ENCODE measurements at places on chromosomes 2 and 18. TPM values are rescaled to one million over a fixed set of nuclear protein-coding genes. Genes with fewer than 3 reads are reported as not detected.

DNA sequence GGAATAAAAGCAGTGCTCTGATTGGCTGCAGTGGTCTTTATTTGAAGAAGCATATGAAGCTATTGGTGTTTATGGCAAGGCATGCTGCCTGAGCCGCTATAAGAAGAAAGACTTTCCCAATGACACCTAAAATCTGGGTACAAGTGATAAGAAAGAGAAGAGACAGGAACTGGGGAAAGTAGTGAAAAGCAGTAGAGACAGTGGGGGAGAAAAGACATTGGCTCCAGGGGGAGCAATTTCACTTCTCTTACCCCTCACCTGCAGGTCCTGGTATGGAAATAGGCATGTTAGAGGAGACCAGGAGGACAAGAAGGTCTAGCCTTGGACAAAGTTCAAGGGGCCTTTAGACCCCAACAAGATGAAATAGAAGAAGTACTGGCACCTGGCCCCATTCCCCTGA, 47.1 kb downstream of the PLCL1 start:
- no peak for DNase-seq

- DNase-seq, result no peak
Measured at GRCh38 chr2:238513346-238513745, 86.6 kb downstream of the ASB1 start.

DNA sequence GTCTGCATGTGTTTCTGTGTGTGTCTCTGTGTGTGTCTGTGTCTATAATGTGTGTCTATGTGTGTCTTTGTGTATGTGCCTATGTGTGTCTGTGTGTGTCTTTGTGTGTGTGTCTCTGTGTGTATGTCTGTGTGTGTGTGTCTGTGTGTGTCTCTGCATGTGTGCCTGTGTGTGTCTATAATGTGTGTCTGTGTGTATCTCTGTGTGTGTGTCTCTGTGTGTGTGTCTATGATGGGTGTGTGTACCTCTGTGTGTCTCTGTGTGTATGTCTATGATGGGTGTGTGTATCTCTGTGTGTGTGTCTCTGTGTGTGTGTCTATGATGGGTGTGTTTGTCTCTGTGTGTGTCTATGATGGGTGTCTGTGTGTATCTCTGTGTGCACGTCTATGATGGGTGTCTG, 126.2 kb upstream of the GPC1 start:
- no peak for DNase-seq

- DNase-seq, result no peak
Measured at GRCh38 chr18:21916594-21916993, 176.0 kb downstream of the MIB1 start.

- no peak for DNase-seq
Measured at GRCh38 chr2:45700407-45701013, 49.0 kb downstream of the PRKCE start.

- DNase-seq, result no peak
Measured at GRCh38 chr2:117074756-117075155, 739.7 kb upstream of the DDX18 start.

GRCh38 chr18:48293954-48294898, 115.0 kb downstream of the ZBTB7C start:
- peak; percentile 42 for DNase-seq

DNA sequence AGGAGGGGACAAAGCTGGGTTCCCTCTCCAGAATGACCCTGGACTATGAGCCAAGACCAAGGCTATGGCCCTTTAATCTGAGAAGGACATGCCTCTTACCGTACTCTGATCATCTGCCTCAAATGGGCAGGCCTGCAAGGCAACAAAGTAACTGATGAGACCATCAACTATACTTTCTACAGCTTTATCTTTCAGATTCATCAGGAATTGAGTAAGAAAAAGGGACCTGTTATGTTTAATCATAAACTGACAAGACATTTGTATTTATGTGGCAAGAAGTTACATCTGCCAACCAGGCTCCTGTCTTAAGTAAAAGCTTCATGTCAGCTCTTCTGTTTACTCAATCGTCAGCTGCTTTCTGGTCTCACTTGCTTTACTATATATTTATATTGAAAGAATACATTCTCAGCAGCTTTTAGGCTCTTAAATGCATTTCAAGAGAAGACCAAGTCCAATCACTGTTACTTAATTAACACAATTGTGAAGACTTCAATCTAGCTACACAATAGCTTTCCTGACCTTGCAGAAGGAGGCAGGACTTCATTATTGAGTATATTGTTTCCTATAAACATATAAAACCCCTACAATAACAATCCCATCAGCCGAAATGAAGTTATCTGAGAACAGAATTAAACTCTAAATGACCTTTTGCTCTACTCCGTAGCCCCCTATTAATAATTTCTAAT, 163.8 kb downstream of the ETAA1 start:
- no peak for DNase-seq

- DNase-seq, result no peak
Measured at GRCh38 chr18:49206717-49207116, 253.7 kb downstream of the DYM start.

DNA sequence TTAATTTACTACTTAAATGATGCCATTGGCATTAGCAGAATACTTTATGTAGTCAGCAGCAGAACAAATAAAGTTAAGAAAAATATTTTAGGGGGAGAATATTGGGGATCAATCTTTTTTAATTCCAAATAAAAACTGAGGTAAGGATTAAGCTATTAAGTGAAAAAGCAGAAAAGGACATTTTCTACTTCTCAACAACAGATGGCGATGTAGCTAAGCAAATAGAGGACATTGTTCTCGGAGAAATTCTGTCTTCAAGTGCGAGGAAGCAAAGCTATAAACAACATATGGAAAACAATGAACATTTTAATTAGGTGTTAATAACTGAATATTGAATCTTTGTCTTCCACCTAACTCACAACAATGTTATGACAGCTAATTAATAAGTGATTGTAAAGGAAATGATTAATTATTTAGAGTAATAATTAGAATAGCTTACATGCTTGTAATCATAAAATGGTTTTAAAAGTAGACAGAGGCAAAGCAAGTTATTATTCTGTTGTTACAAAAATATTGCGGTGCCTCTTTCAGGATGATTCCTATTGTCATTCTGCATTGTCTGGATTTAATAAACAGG, 32.9 kb upstream of the CCDC93 start:
- DNase-seq, result no peak

DNA sequence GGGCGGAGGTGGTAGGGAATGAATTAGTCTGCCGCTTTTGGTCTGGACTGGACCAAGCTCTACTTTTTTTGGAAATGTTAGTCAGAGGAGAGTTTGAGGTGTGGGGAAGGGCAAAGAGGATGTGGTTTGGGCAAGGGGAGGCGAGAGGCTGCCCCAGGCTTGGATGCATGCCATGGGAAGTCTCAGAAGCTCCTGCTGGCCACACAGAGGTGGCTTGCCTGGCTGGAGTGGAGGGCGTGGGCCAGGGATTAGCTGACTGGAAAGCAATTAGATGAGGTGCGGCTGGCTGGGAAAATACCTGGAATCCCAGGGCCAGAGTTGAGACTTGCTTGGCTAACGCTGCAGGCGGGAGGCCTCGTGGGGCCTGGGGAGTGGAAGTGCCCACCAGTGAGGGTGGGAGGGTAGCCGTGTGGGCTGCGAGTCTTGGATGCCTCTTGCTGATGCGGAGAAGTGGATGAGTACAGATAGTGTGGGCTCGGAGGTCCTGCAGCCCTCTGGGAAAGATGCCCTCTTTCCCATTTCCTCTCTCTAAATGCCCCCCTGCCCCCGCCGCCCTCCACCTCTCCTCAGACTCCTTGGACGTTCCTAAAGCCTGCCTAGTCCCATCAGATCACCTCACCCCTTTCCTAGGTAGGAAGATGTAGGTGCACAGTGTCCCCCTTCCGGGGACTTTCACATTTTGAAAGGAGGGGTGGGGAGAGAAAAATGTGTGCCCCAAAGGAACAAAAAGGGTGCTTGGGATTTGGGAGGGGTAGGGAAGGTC, 117.6 kb downstream of the SMAD7 start:
- DNase-seq, result peak; percentile 79

GRCh38 chr2:26086779-26087178, 52.9 kb downstream of the RAB10 start:
- DNase-seq, result no peak

- no peak for DNase-seq
Measured at GRCh38 chr2:121727950-121728349, 8.7 kb downstream of the NIFK start.

- DNase-seq, result peak; percentile 46
Measured at GRCh38 chr2:99624677-99625076, 134.9 kb upstream of the REV1 start.

DNA sequence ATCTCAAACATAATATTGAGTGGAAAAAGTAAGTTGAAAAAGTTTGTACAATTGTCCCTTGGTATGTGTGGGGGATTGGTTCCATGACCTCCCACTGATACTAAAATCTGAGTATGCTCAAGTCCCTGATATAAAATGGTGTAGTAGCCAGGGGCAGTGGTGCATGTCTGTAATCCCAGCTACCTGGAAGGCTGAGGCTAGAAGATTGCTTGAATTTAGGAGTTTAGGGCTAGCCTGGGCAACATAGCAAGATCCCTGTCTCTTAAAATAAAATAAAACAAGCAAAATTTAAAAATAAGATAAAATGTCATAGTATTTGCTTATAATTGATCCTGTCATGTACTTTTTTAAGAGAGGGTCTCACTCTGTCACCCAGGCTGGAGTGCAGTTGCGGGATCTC, 122.0 kb downstream of the PTRHD1 start:
- DNase-seq, result no peak

- DNase-seq, result no peak
Measured at GRCh38 chr2:201542291-201542690, 90.8 kb downstream of the STRADB start.

DNA sequence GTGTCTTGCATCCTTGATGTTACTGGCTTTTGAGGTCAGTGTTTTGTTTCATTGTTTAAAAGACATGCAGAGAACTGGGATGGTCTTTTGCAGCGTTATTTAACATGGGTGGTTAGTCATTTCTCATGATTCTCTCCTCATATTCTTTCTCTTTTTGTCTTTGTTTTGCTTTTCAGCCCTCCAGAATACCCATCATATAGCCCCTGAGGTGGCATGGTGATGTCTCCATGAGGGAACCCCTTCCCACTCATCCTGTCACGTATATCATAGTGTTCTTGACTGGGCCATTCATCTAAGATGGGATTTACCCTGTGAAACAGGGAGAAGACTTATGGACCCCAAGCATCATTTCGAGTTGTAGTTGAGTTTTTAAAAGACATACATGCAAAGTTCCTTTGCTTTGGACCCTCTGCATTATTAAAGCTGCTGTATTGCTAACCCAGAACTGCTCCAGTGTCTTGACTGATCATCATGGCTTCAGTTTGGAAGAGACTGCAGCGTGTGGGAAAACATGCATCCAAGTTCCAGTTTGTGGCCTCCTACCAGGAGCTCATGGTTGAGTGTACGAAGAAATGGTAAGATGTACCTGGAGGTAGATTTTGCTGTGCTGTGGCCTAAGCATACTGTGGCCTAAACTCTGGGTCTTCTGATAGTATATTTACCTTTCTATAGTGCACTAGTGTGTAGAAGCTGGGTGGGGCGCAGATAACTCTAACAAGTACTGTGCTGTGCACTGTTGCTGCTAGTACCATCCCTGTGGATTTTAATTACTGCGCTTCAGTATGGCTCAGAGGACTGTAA, 1.4 kb downstream of the EHBP1 start:
- DNase-seq, result no peak

The CNGA3 gene
- total RNA-seq, result not detected

The ZNG1B gene
- 29.1 TPM for total RNA-seq

The C1QL2 gene
- total RNA-seq, result not detected

The ERFE gene
- total RNA-seq, result 0.35 TPM

The MFF gene
- total RNA-seq, result 83.2 TPM

The CHRND gene
- not detected for total RNA-seq

The APOB gene
- 93.2 TPM for total RNA-seq

The RAB6D gene
- total RNA-seq, result not detected

The NTSR2 gene
- total RNA-seq, result not detected

The VWC2L gene
- total RNA-seq, result not detected

The DYNAP gene
- total RNA-seq, result not detected

All from right cardiac atrium (tissue), 5 donors.